Heart left ventricle (tissue), 16 donors: ENCODE measurements at places on chromosomes 13 and 19. TPM values are rescaled to one million over a fixed set of nuclear protein-coding genes. Genes with fewer than 3 reads are reported as not detected.

- H3K36me3 ChIP-seq: no peaks in the 10 kb centered on the region
- H3K4me3 ChIP-seq: no peak overlapping the region
- peaks cover 9% of the 10 kb centered on the region for H3K27me3 ChIP-seq
- no peaks in the 10 kb centered on the region for H3K4me1 ChIP-seq
Observed at GRCh38 chr19:13297023-13297422, 146.8 kb downstream of the IER2 start.

- no peaks in the 10 kb centered on the region for H3K36me3 ChIP-seq
- H3K27me3 ChIP-seq: no peaks in the 10 kb centered on the region
- H3K4me3 ChIP-seq: no peak overlapping the region
- H3K27ac ChIP-seq: no peak overlapping the region
- DNase-seq: no peak
Observed at GRCh38 chr19:27762933-27763332, 1450.0 kb downstream of the UQCRFS1 start.

GRCh38 chr19:6997679-6998445 is 23.4 kb downstream of the MBD3L2B start:
- no peaks in the 10 kb centered on the region for H3K4me1 ChIP-seq
- DNase-seq: no peak
- no peak overlapping the region for H3K27ac ChIP-seq

The CRX gene
- total RNA-seq: not detected

The IGLON5 gene
- total RNA-seq: not detected

- no peak for DNase-seq
- H3K4me1 ChIP-seq: no peaks in the 10 kb centered on the region
- H3K27me3 ChIP-seq: no peaks in the 10 kb centered on the region
- H3K27ac ChIP-seq: no peak overlapping the region
Observed at GRCh38 chr13:108549934-108550333, 79.5 kb upstream of the MYO16 start.

DNA sequence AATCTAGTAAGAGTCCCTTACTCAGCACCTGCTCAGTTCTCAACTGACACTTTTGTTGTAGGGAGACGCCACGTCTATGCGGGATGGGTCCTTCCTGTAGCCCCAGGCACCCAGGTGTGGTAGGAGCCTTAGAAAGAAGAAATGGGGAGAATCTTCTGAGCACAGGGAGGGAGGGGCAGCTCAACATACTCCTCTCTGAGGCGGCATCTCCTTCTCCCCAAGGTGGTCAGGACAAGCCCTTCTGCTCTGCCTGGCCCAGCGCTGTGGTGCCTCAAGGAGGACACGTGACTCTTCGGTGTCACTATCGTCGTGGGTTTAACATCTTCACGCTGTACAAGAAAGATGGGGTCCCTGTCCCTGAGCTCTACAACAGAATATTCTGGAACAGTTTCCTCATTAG is 1.2 kb downstream of the KIR2DL4 start:
- H3K27me3 ChIP-seq: no peaks in the 10 kb centered on the region
- H3K4me3 ChIP-seq: no peak overlapping the region
- H3K27ac ChIP-seq: no peak overlapping the region
- no peaks in the 10 kb centered on the region for H3K36me3 ChIP-seq
- no peak for DNase-seq

The MRPS12 gene
- total RNA-seq: 45.7 TPM

The KANK2 gene
- total RNA-seq: 667 TPM

The MAST1 gene
- not detected for total RNA-seq

The TJP3 gene
- total RNA-seq: not detected

- H3K27ac ChIP-seq: no peak overlapping the region
- peaks cover 73% of the 10 kb centered on the region for H3K36me3 ChIP-seq
- DNase-seq: no peak
- no peak overlapping the region for H3K4me3 ChIP-seq
Observed at GRCh38 chr19:10548746-10549276, 5.1 kb downstream of the ATG4D start.

The COMP gene
- total RNA-seq: 0.23 TPM

DNA sequence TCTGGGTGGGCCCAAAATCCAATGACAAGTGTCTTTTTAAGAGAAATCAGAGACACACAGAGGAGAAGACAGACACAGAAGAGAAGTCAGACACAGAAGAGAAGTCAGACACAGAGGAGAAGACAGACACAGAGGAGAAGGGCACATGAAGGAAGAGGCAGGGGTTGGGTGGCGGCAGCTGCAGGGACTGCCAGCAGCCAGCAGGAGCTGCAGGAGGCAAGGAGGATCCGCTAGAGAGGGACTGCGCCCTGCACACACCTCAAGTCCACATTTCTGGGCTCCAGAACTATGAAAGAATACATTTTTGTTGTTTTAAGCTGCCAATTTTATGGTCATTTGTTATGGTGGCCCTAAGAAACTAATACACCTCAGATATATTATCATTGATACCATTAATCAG is 140.6 kb downstream of the ZIC5 start:
- no peak for DNase-seq
- H3K4me3 ChIP-seq: no peak overlapping the region
- H3K4me1 ChIP-seq: no peaks in the 10 kb centered on the region
- H3K27ac ChIP-seq: no peak overlapping the region
- H3K27me3 ChIP-seq: no peaks in the 10 kb centered on the region

- no peaks in the 10 kb centered on the region for H3K36me3 ChIP-seq
- no peaks in the 10 kb centered on the region for H3K27me3 ChIP-seq
- no peak for DNase-seq
- peaks cover 6% of the 10 kb centered on the region for H3K4me1 ChIP-seq
Observed at GRCh38 chr13:50244355-50244712, 229.1 kb downstream of the KCNRG start.

The SIRT6 gene
- 12.7 TPM for total RNA-seq

The PGLYRP1 gene
- total RNA-seq: not detected

The PCSK4 gene
- total RNA-seq: 1.7 TPM

The ELOF1 gene
- 25.0 TPM for total RNA-seq

DNA sequence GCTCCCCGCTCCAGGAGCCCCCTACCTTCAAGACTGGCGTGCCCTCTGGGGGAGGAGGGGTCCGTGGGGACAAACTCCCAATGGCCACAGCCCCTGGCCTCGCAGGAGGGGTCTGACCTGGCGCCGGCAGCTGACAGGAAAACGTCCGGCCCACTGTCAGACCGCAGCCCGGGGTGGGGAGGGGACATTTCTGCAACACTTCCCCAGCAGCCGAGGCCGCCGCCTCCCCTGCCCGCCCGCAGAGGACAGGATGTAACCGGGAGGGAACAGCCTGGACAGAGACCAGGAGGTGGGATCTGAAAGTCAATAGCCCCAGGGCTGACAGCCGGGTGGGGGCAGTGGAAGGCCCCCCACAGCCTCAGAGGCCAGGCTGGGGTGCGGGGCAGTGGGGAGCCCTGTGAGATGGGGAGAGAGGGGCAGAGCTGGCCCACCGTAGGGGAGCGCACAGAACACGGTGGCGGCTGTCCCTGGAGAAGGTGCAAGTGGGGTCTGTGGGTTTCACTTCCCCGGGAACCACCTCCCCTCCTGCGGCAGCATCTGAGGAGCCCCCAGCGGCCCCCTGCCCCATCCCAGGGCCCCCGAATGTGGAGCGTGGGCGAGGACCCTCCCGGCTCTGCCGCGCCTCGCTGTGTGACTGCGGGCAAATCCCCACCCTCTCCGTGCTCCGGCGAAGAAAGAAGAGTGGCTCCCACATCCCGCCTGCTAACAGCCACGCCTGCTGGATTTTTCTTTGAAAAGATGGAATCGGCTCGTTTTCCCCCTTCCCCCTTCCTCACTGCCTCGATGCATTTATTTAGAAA is at the start of gene PEAK3:
Gene PEAK3 (minus strand): TSS at position 114 of the 800 bp plus-strand sequence. CDS start 1,244 bp downstream, outside the sequence.
- H3K4me1 ChIP-seq: peaks cover 18% of the 10 kb centered on the region
- H3K27ac ChIP-seq: peak within 1 kb of the TSS; percentile 65
- peak within 1 kb of the TSS; percentile 48 for H3K4me3 ChIP-seq
- no peaks in the 10 kb centered on the region for H3K36me3 ChIP-seq

The ZNF568 gene
- 12.1 TPM for total RNA-seq

DNA sequence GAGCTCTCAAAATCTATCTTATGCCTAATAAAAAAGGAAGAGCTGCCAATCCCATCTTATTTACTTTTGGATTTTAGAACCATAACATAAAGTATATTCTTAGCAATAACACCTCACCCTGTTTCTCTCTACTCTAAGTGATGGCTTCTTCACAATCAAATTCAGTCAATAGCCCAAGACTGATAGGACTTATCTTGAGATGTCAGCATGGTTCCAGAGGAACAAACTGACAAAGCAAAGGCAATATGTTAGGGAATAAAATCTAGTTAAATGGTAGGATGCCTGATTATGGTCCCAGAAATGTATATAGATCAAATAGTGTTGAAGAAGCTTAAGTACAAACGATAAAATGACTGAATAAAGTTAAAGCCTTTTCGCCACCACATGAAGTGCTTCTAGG is 36.3 kb downstream of the DACH1 start:
- no peaks in the 10 kb centered on the region for H3K27me3 ChIP-seq
- no peak for DNase-seq

DNA sequence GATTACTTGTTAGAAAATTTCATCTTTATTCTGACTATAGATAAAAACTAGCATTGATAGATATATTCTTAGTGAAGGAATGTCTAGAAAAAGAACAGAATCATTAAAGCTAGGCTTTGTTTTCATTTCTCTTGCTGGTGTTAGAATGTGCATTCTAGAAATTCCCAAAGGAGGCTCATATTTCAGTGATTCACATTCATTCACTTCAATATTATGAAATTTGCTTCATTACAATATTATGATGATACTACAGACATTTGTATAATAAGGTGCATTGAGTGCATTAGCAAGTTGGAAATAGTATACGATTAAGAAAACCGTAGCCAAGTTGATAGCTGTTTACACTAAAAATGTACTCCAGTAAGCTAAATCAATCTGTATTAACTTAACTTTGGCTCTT is 70.7 kb upstream of the MYCBP2 start:
- peaks cover 6% of the 10 kb centered on the region for H3K27me3 ChIP-seq
- H3K4me1 ChIP-seq: no peaks in the 10 kb centered on the region
- DNase-seq: no peak
- no peaks in the 10 kb centered on the region for H3K36me3 ChIP-seq

- no peak overlapping the region for H3K4me3 ChIP-seq
- H3K4me1 ChIP-seq: no peaks in the 10 kb centered on the region
- no peak overlapping the region for H3K27ac ChIP-seq
- no peak for DNase-seq
- H3K27me3 ChIP-seq: no peaks in the 10 kb centered on the region
Observed at GRCh38 chr13:53783471-53783870, 754.9 kb downstream of the OLFM4 start.

The LILRB2 gene
- total RNA-seq: 1.4 TPM

GRCh38 chr19:42370068-42370520 is 20.0 kb downstream of the CNFN start:
- no peak for DNase-seq
- H3K36me3 ChIP-seq: peaks cover 16% of the 10 kb centered on the region
- H3K4me3 ChIP-seq: no peak overlapping the region
- H3K4me1 ChIP-seq: no peaks in the 10 kb centered on the region
- H3K27ac ChIP-seq: no peak overlapping the region

- no peak overlapping the region for H3K4me3 ChIP-seq
- DNase-seq: no peak
- H3K27ac ChIP-seq: no peak overlapping the region
- no peaks in the 10 kb centered on the region for H3K4me1 ChIP-seq
- H3K36me3 ChIP-seq: peaks cover 32% of the 10 kb centered on the region
Observed at GRCh38 chr19:35168196-35168595, 13.7 kb downstream of the FXYD5 start.

GRCh38 chr13:21420706-21421105 is 38.4 kb downstream of the ZDHHC20 start:
- H3K36me3 ChIP-seq: no peaks in the 10 kb centered on the region
- H3K4me1 ChIP-seq: no peaks in the 10 kb centered on the region
- H3K4me3 ChIP-seq: no peak overlapping the region
- no peak for DNase-seq
- no peaks in the 10 kb centered on the region for H3K27me3 ChIP-seq

- no peaks in the 10 kb centered on the region for H3K36me3 ChIP-seq
- no peak overlapping the region for H3K27ac ChIP-seq
Observed at GRCh38 chr13:46492946-46493345, 60.0 kb upstream of the LRCH1 start.

DNA sequence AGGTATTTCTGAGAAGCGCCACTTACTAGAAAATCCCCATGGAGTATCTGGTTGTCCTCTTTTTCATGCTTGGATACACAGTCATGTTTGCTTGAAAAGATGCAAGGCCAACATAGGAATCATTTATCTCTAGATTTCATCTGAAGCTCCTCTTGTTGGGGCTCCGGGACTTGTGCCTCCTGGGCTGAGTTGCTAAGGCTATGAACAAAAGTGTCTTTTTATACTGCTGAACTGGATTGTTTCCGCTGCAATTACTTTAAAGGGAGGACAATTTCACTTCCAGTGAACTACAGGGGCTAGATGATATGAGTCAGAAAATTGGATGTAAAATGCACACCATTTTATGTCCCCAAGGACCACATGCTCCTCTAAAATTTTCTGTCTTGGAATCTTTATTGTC is 114.1 kb downstream of the TNFSF13B start:
- no peaks in the 10 kb centered on the region for H3K36me3 ChIP-seq
- DNase-seq: no peak
- no peaks in the 10 kb centered on the region for H3K27me3 ChIP-seq
- H3K4me1 ChIP-seq: no peaks in the 10 kb centered on the region
- H3K4me3 ChIP-seq: no peak overlapping the region

DNA sequence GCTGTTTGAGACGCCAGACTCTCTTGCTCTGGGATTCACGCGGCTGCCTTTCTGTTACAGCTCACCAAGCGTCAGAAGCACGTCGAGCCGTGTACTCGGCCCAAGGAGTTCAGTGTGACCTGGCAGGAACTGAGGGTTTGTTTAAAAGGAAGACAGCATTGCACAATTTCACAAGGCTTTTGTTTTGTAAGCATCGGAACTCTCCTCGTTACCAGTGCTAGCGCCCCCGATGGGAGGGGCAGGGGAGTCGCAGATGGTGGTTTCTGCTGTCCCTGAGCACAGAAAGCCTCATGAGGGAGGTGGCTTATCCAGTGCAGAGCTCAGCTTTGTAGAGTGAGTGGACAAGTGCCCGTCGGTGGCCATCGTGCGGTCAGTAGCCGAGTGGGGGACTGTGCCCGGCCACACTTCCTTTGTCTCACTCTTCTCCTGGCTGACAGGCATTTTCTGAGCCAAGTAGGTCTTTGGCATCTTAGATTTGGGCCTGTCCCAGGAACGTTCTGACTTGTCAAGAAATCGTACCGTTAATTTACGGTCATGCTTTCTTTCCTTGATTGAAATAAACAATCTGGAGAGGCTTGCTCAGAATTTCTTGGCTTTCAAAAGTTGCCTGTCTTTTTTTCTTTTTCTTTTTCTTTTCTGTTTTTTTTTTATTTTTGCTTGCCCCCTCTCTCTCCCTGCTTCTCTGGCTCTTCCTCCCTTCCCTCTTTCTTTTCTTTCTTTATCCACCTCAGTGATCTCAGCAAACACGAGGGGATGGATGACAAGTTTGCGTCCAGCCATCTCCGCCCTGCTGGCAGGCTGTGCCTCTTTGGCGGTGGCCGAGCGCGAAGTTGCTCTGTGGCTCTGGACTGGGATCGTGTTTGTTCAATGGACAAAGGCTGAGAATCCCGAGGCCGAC is 7.7 kb downstream of the KDM4B start:
- peak overlapping the region; percentile 79 for H3K27ac ChIP-seq
- no peaks in the 10 kb centered on the region for H3K36me3 ChIP-seq
- DNase-seq: peak; percentile 59
- H3K4me1 ChIP-seq: peaks cover 50% of the 10 kb centered on the region
- peak overlapping the region; percentile 13 for H3K4me3 ChIP-seq

The TMEM255B gene
- total RNA-seq: 7.2 TPM

The EPS8L1 gene
- total RNA-seq: 1.3 TPM
